H7 (cell line): ENCODE measurements at places on chromosomes 5 and 9. TPM values are rescaled to one million over a fixed set of nuclear protein-coding genes. Genes with fewer than 3 reads are reported as not detected.
A peak's percentile ranks its signal among the peaks of the same experiment; 100 is the strongest.

DNA sequence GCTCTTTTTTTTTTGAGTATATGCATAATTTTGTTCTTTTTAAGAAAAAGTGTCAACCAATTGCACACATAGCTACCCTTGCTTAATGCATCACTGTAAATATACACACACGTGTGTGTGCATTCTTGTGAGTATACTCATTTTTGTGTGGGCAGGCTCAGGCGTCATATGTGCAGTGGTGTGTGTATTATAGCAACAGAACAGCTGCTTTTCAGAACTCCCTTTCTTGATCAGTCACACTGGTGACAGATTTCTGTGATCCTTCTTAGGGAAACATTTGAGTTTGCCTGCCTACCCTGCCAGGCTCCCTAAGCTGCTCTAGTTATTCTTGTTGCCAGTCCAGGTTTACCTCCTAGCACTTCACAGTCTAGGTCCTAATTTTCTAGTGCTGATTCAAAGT, 287.0 kb upstream of the SEMA6A start:
- DNase-seq, result no peak

GRCh38 chr9:115192280-115192679, 74.3 kb upstream of the TNC start:
- no peak for DNase-seq

- no peak for DNase-seq
These were observed 79.0 kb upstream of the TARS1 start for GRCh38 chr5:33361781-33362180.

GRCh38 chr5:172133359-172134029, 54.5 kb downstream of the STK10 start:
- DNase-seq, result no peak

GRCh38 chr5:76303921-76304320, 99.2 kb upstream of the IQGAP2 start:
- no peak for DNase-seq

GRCh38 chr5:51651889-51652288, 268.6 kb downstream of the ISL1 start:
- DNase-seq, result no peak

DNA sequence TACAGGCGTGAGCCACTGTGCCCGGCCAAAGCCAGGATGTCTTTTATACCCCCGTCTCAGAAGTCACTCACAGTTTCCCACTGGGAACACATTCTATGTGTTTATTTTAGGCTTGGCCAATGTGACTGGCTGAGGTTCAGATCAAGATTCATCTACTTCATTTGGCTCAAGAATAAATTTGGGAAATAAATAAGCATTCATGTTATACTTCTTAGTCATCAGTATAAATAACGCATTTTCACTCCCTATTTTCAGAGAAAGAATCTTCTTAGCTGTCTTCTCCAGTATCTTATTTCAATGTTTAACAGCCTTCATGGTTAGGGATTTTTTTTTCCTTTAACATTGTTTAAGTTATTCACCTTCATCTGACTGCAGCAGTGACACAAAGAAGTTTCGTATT, 11.8 kb downstream of the S100Z start:
- DNase-seq, result no peak

GRCh38 chr5:2869471-2869870, 118.0 kb upstream of the IRX2 start:
- DNase-seq, result no peak

DNA sequence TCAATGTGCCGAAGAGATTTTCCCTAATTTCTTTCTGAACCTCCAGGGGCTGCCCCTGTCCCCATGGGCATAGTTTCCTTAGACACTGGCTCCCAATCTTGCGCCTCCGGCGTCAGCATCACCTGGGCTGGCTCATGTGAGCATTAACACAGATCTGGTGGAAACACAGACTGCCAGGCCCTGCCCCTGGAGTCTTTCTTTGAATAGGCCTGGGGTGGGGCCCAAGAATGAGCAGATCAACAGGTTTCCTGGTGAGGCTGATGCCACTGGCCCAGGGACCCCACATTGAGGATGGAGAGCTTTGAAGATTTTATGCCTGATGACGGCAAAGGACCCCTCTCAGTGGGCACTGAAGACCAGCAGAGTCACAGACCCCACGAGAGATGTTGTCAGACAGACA, 60.8 kb downstream of the ANKRD33B start:
- DNase-seq, result no peak

GRCh38 chr9:25975667-25976066, 297.4 kb upstream of the TUSC1 start:
- no peak for DNase-seq

DNA sequence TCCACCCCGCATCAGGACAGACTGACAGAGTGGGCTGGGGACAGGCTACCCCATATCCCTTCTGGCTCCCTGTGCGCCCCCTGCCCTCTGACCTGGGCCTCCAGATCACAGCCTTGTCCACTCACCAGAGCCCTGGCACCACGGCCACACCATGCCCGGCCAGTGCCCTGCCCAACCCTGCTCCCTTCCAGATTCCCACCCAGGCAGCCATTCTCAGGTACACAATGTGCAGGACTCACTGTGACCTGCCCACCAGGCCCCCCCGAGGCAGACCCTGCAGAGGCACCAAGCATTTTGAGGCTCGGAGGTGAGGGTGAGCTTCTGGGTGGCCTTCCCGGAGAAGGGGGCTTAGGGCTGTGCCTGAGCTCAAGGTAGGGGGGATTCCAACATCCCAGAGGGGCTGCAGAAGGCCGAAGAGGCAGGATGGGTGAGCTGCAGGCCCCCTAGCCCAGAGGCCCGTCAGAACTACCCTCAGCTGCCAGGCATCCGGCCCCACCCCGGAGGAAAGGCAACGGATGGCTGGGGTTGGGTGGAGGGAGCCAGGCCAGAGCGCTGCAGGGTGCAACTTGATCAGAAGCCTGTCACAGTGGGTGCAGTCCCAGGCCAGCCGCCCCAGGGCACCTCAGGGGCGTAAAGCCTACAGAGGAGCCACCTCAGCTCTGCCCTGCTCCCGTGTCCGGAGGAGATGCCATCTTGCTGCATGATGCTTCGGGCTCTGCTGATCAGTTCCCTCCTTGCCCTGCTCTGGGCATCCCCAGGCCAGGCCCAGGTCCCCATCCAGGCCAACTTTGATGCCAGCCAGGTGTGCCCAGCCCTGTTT, at the start of gene LCNL1:
TSS of gene LCNL1 (plus strand) at position 762 of the 820 bp plus-strand sequence. CDS start 594 bp downstream, outside the sequence.
- DNase-seq, result no peak

DNA sequence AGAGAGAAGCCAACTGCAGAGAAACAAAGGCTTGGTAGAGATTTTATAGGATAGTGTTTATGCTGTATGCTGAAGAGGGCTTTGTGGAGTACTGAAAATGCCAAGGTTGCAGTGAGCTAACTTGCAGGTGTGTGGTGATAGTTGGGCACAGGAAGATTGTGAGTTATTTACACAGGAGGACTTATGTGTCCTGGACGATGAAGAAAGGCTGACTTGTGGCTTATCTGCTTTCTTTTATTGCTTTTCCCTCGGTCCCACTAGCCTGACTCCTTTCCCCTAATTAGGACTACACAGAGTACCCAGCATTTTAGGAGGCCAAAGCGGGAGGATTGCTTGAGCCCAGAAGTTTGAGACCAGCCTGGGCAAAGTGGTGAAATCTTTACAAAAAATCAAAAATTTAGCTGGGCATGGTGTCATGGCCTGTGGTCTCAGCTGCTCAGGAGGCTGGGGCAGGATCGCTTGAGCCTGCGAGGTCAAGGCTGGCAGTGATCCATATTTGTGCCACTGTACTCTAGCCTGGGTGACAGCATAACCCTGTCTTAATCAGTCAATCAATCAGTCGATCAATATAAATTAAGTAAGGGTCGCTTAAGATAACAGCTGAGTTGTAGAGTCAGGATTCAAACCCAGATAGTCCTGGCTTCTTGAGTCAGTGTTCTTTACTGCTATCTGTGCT, 61.9 kb downstream of the UBE2R2 start:
- no peak for DNase-seq

GRCh38 chr9:83220730-83221129, 157.8 kb upstream of the RASEF start:
- DNase-seq, result no peak

DNA sequence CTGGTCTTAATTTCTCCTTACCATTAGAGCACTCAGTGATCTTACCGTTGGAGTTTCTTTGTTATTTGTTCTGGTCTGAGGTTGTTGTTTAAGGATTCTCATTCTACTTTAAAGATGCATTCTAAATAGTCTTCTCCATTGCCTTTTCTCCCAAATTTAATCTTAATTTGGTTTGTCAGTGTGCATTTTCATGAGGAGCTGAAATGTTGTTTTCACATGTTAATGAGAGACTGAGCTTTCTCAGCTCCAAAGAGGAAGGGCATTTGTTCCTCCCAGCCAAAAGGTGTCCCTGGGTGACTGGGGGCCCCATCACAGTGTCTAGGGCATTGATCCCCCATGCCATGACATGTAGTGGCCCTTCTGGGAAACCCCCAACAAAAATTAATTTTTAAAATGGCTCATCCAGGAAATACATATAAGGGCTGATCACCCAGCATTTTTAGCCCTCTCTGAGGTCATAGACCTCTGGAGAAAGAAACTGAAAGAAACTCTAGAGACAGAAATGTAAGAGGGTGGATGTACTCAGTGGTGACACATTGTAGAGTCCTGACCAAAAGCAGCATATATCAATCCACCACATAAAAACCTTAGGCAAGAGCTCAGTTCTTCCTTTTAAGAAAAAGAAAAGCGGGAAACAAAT, 240.4 kb upstream of the RAI14 start:
- DNase-seq, result no peak

GRCh38 chr9:27047136-27047535, 41.7 kb upstream of the LRRC19 start:
- no peak for DNase-seq

DNA sequence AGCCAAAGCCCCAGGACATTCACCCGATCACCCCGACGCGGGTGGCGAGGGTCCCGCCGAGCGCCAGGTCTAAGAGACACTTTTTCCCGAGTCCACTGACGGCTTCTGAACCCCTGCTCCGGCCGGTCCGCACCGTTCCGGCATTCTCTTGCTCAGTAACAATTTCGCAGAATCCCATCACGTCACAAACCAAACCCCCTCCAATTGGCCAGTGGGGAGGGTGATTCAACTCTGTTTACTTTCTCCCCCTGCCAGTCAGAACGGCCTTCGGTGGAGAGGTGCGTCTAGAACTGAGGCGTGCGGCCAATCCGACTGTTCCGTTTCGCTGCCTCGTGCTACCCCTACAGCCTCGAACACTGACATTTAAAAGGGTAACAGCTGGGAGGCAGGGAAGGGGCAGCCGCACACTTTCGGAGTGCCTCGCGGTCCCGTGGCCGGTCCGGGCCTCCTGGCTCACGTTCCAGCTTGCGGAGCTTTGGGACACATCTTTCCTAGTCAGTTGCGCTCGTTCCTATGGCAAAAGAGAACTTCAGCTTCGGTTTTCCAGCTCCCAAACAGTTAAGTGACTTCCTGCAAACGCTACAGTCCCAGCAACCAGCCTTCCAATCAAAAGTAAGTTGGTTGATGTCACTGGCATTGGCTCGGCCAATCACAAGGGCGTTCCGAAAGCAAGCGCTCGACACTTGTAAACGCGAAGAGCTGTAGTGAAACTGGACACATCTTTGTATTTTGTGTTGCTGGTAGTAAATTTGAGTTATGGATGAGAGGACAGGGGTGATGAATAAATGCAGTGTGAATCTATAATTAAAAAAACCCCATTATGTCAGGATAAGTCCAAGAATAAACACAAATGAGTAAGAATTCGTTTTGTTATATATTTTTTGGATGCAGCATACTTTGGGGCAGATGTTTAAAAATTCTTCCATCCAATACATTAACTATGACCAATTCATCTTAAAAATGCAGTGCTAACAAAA, at the start of gene KLF9:
TSS of gene KLF9 (minus strand) at position 859 of the 977 bp plus-strand sequence. CDS start 1,294 bp downstream, outside the sequence.
- peak; percentile 84 for DNase-seq

GRCh38 chr9:133591116-133591910, 17.9 kb downstream of the FAM163B start:
- no peak for DNase-seq

GRCh38 chr9:31445357-31445756, 939.1 kb upstream of the ACO1 start:
- no peak for DNase-seq

DNA sequence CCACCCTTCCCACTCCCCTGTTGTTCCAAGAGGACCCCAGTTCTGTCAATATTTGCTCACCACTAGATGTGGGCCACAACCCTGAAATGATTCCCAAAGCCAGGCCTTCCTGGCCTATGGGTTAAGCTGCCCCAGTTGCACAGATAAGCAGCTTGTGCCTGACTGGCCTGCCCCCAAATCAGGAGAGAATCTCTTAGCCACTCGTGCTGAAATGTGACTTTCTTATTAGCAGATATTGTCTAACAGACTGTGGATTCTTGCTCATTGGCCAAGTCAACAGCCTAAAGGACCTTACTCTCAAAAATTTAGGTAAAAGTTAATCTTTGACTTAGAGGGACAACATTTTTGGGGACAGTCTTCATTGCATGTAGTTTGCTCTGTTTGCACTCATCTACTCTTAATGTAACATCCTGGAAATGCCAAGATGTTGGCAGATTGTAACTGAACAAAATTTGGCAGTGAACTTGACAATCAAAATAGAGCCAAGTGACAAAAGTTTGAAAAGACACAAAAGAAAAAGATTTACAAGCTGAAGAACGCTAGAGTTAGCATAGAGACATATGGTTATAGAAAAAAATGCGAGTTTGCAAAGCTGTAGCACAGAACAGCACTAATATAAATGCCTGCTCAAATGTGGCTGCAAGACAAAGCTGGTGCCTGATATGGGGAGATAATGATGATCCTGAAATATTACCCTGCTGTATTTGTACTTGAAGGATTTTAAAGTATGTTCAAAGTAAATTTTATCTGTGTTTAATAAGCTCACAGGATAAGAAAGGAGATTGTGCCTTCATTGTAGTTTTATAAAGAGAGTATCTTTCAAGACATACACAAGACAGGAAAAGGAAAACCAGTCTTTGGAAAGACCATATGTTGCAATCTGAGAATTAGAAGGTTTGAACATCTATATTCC, 29.0 kb upstream of the FSD1L start:
- DNase-seq, result no peak

DNA sequence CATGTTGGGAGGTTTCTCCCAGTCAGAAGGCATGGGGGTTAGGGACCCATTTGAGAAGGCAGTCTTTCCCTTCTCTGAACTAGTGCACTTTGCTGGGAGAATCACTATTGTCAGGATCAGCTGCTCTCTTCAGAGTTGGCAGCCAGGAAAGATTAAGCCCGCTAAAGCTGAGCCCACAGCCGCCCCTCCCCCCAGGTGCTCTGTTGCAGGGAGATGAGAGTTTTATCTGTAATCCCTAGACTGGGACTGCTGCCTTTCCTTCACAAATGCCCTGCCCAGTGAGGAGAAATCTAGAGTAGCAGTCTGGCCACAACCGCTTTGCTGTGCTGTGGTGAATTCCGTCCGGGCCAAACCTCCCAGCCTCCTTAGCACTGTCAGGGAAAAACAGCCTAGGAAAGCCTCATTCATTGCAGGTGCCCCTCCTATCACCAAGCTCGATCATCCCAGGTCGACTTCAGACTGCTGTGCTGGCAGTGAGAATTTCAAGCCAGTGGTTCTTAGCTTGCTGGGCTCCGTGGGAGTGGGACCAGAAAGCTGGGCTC, 69.8 kb downstream of the CNTLN start:
- DNase-seq, result peak; percentile 9

APBB3 gene
- 9.2 and 24.0 TPM in 2 replicates for total RNA-seq

FOXD4L5 gene
- total RNA-seq, result not detected in 2 replicates

C1QTNF3 gene
- total RNA-seq, result 0.26 and 0.59 TPM in 2 replicates

FLT4 gene
- 7.2 and 13.8 TPM in 2 replicates for total RNA-seq

SPINK7 gene
- not detected in 2 replicates for total RNA-seq

SGCD gene
- 0.04 TPM in 1 of 2 replicates, not detected in the other for total RNA-seq

SLCO4C1 gene
- 1.7 and 2.8 TPM in 2 replicates for total RNA-seq

FAM151B gene
- not detected in 2 replicates for total RNA-seq

FAM219A gene
- 20.3 and 22.7 TPM in 2 replicates for total RNA-seq

DDX4 gene
- total RNA-seq, result not detected in 2 replicates

MEIKIN gene
- not detected in 2 replicates for total RNA-seq

FOXD4L4 gene
- total RNA-seq, result not detected in 2 replicates

BTNL8 gene
- 0.21 and 0.22 TPM in 2 replicates for total RNA-seq

ACSL6 gene
- total RNA-seq, result 0.28 and 0.85 TPM in 2 replicates

TTLL11 gene
- total RNA-seq, result 0.18 and 0.97 TPM in 2 replicates

MYORG gene
- 12.3 and 19.8 TPM in 2 replicates for total RNA-seq
